ENCODE measurements at places on chromosomes 7 and 10. TPM values are rescaled to one million over a fixed set of nuclear protein-coding genes. Genes with fewer than 3 reads are reported as not detected.

DNA sequence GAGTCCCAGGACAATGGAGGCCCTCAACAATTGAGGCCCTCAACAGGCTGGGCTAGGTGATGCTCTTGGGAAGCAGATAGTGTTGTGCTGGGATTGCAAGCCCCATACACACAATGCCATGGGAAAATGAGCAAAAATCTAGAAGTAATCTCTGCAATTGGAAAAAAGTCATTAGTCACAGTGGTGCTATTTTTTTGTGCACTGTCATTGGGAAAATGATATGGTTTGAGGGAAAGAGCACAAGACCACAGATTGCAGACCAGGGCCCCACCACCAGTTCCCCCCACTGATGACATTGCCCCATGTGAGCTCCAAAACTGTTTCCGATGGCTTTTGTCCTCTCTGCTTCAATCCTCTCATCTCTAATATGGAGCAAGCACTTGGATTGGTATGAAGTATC lies 1.9 kb downstream of the KCTD7 start:
- peak overlapping the region; percentile 34 for H3K4me3 ChIP-seq
- H3K36me3 ChIP-seq, result peaks cover 14% of the 10 kb centered on the region
- peaks cover 8% of the 10 kb centered on the region for H3K4me1 ChIP-seq
- no peak for DNase-seq
- no peak overlapping the region for H3K27ac ChIP-seq
- peaks cover 6% of the 10 kb centered on the region for H3K27me3 ChIP-seq

GRCh38 chr10:25492040-25492439 lies 317.2 kb downstream of the GPR158 start:
- DNase-seq, result no peak
- H3K4me3 ChIP-seq, result no peak overlapping the region
- H3K27me3 ChIP-seq, result no peaks in the 10 kb centered on the region
- H3K36me3 ChIP-seq, result no peaks in the 10 kb centered on the region

HHEX gene
- 182 TPM for total RNA-seq

HOXA9 gene
- 0.80 TPM for total RNA-seq
